Gastroesophageal sphincter (tissue), 4 donors: ENCODE measurements at places on chromosomes 1 and 21. TPM values are rescaled to one million over a fixed set of nuclear protein-coding genes. Genes with fewer than 3 reads are reported as not detected.

DNM3 gene
- 4.5 TPM for total RNA-seq

- no peak for ATAC-seq
Observed at GRCh38 chr1:233143241-233143640, 152.3 kb downstream of the PCNX2 start.

- ATAC-seq: no peak
Observed at GRCh38 chr1:208977012-208977411, 606.5 kb upstream of the CAMK1G start.

- ATAC-seq: peak; percentile 65
Observed at GRCh38 chr1:171742577-171742922, 685 bp upstream of the VAMP4 start.

TSSK3 gene
- 3.6 TPM for total RNA-seq

DNA sequence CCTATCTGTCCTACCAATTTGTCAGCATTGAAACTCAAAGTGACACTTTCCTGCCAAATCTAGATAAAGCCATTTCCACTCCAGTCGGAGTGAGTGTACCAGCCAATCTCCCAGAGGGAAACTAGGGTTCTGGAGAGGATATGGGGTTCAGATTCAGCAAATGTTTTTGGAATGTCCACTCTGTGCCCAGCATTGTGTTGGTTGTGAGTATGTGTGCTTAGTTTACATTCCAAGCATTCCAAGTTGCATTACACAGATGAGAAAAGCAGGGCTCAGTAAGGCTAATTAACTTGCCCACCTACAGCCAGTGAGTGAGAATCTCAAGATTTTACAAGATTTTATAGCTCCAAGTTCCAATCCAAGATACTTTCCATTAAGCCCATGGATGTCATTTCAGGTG lies 26.4 kb upstream of the RGS16 start:
- no peak for ATAC-seq

HFM1 gene
- total RNA-seq: 1.9 TPM

FLG2 gene
- total RNA-seq: not detected

- ATAC-seq: no peak
Observed at GRCh38 chr1:93758842-93759515, 77.3 kb upstream of the BCAR3 start.

GRCh38 chr1:71427066-71427465 lies 346.2 kb upstream of the ZRANB2 start:
- no peak for ATAC-seq

NCMAP gene
- 0.16 TPM for total RNA-seq

DNA sequence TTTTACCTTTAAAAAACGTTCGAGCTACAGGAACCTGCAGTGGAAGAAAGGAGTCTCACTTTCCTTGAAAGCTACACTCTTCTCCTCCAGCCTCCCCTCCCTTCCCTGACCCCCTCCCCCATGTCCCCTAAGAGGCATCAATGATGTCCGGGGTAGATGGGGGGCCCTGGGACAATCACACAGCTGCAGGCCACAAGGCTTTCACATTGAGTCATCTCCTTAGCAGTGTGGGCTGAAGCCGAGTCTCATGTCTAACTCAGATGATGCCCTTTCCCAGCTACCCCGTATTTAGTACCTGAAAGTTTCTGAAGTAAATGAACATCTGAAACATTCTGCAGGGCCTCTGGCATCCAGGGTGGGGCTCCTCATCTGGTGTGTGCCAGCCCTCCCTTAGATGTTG lies 6.3 kb upstream of the GPR25 start:
- ATAC-seq: no peak

DNA sequence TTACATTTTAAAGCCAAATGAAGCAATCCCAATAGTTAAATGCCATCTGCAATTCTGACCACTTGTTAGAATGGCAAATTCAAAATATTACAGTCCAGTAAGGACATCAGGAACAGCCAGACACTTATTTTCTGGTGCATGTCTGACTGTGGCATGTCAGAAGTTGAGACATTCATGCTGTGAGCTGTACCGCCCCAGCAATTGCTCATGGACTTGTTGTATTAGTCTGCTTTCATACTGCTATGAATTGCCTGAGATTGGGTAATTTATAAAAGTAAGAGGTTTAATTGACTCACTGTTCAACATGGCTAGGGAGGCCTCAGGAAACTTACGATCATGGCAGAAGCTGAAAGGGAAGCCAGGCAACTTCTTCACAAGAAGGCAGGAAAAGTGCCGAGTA lies 19.1 kb downstream of the DDAH1 start:
- ATAC-seq: no peak

DNA sequence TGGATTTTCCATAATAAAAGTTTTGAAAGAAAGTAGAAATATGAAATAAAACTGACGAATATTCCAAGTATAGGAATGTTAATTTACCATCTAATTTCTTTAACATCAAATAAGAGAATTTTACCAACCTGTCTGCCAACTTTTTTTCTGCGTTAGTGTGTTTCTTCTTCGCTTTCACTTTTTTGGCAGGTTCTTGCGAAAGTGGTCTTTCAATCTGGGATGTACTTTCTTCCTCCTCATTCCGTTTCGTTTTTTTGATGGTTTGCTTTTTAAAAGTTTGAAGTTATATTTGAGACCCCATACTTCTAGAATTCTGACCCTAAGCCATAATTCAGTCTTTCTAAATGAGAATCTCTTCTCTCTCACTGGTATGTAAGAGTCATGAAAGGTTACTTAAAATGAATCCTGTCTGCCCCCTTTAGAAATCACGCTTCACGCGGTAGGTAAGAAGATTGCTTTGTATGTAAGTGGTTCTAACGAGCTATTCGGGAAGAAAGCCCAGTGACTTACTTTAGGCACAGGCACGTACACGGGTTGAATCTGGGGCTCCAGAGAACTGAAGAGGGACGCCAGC lies 580 bp downstream of the RBM34 start:
- no peak for ATAC-seq

INKA2 gene
- total RNA-seq: 8.4 TPM

GRCh38 chr1:202765721-202766120 lies 42.5 kb downstream of the KDM5B start:
- ATAC-seq: no peak

GRCh38 chr1:29836651-29837646 lies 600.6 kb downstream of the PTPRU start:
- no peak for ATAC-seq

DNA sequence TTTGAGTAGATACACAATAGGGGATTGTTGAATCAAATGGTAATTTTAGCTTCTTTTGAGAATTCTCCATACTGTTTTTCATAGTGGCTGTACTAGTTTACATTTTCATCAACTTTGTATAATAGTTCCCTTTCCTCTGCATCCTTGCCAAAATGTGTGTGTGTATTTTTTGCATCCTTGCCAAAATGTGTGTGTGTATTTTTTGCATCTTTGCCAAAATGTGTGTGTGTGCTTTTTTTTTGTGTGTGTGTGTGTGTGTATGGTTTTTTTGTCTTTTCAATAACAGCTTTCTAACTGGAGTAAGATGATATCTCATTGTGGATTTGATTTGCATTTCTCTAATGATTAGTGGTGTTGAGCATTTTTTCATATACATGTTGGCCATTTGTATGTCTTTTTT lies 105.4 kb downstream of the ATP6V1G3 start:
- ATAC-seq: no peak

DNA sequence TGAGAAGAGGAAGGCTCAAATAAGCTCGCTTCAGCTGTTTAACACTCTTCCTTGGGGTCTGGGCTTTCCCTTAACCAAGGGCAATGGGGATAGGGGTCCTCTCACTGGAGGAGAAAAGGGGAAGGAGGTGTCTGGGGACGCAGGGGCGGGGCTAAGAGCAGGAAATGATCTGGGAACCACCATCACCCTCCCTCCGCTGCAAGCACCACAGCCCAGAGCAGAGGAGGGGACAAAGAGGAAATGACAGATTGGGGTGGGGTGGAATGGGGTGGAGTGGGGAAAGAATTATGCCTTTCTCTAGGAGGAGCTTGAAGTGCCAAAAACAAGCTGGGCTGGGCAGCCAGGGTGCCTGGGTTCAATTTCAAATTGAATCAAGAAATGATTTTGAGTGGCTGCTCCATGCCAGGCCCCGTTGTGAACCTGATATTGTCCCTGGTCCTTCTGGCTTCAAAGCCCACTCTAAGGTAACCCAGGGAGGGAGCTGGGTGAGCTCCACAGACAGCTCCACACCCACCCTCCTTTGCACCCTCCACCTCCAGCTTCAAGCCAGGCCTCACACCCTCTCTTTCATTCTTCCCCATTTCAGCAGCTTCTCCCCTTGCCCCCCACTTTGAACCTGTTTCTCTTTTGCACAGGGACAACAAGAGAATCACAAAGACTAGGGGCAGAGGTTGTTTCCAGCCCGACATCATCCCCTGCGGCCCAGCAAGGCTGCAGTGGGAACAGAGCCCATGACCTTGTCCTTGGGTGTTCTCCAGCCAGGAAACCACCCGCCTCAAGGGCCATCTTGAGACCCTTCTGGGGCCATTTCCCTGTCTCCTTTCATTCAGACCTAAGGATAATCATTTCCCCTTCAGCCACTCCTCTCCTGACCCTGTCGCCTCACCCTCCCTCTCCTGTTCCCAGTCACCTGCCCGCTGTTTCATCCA lies 1.1 kb downstream of the ARHGAP30 start:
- ATAC-seq: peak; percentile 70

MX1 gene
- total RNA-seq: 29.1 TPM

DNA sequence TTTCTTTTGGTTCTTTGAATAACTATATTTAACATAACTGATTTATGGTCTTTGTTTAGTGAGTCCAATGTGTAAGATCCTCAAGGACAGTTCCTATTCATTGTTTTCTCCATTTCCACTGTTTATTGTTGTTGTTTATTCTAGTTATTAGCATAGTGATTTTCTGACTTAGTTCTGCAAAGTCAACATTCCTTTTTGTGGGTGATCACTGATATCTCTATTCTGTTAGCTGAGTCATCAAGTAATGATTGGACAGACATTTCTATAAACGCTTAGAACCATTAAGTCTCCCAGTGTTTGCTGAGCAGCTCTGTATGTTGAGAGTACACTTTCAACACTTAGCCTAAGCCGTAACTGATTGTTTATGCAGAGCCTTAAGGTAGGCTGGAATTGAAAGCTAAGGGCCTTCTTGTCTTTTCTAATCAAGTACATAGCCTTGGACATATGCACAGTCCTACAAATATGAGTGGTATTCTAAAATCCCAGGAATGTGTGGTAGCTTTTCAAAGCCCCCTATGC lies 87.1 kb downstream of the SLC5A9 start:
- no peak for ATAC-seq

SLC35F3 gene
- 0.16 TPM for total RNA-seq

ZNF124 gene
- 22.6 TPM for total RNA-seq

DNA sequence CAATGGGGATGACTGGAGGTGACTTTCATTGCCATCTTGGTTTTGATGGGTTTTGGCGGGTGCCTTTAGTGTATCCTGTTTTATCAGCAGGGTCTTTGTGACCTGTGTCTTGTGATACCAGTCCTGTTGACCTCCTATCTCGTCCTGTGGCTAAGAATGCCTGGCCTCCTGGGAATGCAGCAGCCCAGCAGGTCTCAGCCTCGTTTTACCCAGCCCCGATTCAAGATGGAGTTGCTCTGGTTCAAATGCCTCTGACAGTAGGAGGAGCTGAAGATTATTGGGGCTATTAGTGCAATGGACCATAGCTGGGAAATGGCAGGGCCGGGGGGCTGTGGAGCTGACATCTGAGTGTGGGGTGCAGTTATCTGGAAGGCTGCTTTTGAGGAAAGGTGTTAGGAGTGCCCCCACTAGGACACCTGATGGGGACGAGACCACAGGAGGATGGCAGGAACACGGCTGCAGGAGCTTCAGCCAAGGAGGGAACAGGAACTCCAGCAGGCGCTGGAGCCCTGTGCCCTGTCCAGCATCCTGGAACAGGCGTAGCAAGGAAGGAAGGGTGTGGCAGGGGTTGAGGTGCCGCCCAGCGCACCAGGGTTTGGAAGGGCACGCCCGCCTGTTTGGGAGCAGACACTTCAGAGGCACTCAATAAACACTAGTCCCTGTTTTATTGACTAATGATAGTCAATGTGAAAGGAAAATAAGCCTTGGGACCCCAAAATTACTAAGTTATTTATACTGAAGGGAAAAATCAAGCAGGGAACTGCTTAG lies 15.3 kb upstream of the AGPAT3 start:
- no peak for ATAC-seq

DNA sequence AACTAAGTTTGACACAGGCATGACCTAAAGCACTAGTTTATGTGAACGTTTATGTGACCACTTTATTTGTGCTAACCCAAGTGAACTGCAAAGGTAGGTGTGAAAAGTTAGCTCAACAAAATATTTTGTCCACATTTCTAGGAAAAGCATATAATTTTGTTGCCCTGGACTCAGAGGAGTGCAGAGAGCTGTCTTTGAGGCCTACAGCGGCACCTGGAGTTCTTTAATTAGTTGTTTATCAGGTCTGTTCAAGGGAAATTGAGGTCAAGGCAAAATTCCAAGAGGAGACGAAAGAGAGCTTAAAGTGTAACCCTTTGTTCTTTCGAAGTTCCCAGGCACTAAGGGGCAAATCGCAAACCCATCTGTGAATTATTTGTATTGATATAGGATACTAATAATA lies 1.3 kb downstream of the GIPC2 start:
- ATAC-seq: no peak

GBP6 gene
- 0.54 TPM for total RNA-seq

FRRS1 gene
- 2.5 TPM for total RNA-seq

SLFNL1 gene
- total RNA-seq: 0.47 TPM

DNA sequence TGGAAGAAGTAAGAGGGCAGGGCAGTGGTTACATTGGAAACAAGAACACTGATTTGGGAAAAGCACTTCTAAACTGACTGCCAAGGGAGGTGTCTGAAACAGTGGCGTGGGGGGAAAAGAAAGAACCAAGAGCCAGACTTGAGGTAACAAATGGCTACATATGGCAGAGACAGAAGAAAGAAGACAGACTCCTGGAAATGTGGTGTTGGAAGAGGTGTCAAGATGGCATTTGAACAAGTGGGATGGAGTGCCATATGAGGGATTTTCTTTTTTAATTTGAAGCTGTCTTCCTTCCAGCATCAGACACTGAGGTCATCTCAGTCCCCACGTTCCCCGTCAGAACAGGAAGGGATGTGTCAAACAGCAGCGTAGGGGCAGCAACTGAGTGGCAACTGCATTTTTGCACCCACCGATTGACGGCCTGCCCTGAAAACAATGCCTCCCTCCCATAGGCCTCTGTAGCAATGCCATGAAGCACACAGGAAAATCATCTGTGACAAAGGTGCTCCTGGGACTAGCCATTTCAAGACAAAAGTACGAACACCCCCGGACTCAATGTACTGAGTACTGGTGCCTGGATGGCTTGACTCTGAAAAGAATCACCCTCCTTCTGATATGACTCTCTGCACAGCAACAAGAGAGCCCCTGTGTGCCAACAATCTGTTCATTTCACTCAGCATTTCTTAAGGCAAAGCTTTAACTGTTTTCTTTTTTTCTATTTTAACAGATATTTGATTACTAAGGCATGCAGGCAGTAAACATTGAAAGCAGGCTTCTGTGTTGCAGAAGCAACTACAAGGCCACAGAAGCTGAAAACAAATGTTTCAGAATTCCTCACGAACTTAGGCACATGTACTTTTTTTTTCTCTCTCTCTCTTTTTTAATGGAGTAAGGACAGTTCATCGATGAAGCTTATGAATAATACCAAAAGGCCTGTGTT lies 37.0 kb downstream of the LPAR3 start:
- ATAC-seq: no peak

F5 gene
- 3.5 TPM for total RNA-seq

GRCh38 chr1:160639652-160640051 lies 7.2 kb downstream of the SLAMF1 start:
- ATAC-seq: no peak
